Muscle of back (tissue), 13 donors: ENCODE measurements at places on chromosomes 11 and 22.

GRCh38 chr11:81197396-81197795 is 1536.3 kb downstream of the FAM181B start:
- DNase-seq: no peak

DNA sequence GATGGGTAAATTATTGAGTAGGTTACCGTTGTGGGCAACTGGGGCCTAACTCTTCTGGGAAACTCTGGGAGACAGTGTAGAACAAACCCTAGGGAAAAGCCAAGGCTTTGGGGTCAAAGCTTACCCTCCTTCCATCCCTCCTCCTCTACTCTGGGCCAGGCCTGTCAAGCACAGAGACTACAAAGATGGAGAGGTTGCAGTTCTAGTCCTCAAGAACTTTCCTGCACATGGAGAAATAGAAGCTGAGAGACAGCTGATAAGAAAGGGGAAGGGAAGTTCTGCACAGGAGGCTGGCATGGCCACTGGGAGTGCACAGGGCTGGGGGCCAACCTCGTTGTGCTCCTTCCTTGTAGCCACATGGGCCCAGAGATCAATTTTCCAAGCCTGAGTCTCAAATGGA is 67.2 kb upstream of the ALX4 start:
- no peak for DNase-seq

GRCh38 chr11:130220311-130221035 is 60.9 kb downstream of the ST14 start:
- DNase-seq: no peak

- no peak for DNase-seq
These were observed 1.1 kb upstream of the RAC2 start for GRCh38 chr22:37244922-37245722.

DNA sequence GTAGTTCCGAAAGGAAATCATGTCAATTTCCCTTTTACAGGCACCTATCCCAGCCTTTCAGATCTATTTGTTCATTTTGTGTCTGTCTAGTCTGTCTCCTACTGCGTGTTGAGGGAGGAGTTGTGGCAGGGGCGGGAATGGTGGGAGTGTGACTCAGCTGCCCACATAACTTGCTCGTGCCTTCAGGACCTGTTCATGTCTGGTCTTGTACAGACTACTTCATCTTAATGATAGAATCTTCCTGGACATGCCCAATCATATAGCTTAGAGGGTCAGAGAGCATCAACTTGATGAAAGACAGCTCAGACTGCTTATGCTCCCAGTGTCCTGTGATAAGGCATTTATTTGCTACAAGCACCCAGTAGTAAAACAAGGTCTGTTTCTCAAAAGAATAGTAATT is 61.0 kb upstream of the BIRC3 start:
- no peak for DNase-seq

DNA sequence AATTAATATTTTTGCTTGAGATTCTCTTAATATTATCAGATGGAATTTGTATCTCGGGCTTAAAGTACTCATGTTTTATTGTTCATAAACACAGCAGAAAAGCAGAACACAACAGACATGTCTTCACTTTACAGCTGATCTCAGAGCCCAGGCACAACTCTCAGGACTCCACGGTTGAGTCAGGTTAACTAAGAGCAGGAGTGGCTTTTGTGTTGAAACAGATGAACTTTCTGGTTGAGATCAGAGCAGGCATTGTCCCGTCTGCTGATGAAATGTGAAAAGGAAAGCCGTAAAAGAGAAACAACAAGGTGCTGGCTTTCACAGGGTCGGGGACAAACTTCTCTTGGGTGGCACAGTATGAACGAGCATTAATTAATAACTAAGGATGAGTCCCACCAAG is 49.0 kb downstream of the JHY start:
- DNase-seq: no peak

- no peak for DNase-seq
These were observed 1.6 kb upstream of the BRSK2 start for GRCh38 chr11:1387961-1388762.

DNA sequence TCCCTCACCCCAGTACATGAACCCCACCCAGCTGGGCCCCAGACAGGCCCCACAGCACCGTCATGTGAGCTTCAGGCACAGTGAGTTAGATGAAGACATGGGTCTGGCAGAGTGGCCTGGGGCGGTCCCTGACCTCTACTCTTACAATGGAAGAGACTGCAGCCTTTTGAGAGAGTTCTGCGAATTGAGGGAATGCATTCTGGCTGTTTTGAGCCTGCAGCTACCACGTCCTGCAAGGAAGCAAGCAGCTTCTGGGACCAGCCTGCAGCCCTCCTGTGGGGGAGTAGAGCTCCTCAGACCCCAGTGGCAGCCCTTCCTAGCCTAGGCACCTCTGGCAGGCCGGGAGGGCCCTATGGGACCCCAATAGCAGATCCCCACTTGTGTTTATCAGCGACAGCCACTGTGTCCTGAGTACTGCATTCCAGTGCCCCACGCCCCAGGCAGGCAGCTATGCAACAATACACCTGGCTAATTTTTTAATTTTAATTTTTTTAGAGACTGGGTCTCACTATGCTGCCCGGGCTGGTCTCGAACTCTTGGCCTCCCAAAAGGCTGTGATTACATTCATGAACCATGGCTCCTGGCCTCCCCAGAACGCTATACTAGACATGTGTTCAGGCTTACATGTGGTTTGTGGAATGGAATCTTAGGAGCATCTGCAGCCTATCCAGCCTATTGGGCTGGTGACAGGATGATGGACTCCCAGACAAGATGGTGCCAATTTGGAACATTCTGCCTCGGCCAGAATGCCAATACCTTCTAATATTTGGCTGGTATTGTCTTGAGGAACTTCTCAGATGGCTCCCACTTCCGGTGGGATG is 717 bp upstream of the SLC7A4 start:
- no peak for DNase-seq

DNA sequence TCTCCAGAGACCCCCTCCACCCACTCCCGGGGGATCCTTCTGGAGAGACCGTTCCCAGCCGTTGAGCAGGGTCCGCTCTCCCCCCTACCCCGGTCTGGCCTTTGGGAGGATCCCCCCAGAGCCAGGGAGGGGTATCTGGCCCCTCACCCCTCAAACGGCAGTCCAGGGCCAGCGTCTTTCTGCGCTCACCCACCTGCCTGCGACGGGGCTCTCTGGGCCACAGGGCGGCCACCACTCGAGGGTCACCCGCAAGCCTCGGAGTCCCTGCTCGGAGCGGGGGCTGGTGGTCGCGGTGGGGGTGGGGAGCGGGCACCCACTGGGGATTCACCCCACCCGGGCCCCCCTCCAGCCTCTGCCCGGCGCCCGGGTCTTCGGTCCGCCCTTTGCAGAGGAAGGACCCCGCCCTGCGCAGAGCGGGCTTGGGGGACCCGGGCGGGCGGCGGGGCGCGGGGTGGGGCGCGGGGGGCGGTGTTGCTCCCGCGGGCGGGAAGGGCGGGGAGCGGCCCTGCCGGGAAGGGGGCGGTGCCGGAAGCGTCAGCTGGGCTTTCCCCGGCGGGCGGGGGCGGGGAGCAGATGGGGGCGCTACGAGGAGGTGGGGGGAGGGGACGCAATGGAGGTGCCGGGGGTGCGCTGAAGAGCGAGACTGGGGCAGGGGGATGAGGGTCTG is 16.6 kb downstream of the CRELD2 start:
- DNase-seq: no peak

DNA sequence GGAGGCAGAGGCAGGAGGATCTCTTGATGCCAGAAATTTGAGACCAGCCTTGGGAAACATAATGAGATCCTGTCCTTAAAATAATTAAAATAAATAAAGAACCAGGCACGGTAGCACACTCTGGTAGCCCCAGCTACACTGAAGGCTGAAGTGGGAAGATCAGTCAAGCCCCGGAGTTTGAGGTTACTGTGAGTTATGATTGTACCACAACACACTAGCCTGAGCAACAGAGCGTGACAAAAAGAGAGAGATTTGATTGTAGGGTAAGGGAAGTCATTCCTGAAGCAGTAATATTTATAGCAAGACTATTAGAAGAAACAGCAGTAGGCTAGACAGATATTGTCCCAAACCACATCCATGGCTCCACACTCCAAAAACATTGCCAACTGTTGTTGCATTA is 1408.4 kb upstream of the TENM4 start:
- DNase-seq: no peak

- no peak for DNase-seq
These were observed 39.0 kb upstream of the KIRREL3 start for GRCh38 chr11:127039591-127039990.

DNA sequence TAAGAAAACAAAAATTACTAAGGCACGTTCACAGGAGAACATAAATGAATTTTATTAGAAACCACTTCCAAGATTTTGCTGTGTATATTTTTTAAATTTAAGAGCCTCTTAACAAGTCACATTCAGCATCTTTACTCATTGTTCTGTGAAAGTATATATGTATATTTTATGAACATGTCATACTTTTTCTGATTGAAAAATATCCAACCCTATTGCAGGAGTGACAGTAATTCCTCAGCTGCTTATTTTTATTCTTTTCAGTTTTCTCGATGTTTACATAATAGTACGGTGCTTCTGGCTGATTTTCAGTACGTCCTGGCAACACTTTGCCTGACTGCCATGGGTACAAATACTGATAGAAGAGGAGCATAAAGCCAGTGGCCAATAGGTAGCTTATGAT is 41.8 kb downstream of the XKR3 start:
- DNase-seq: no peak

- DNase-seq: no peak
These were observed 55.8 kb upstream of the SLC25A1 start for GRCh38 chr22:19234126-19234896.

DNA sequence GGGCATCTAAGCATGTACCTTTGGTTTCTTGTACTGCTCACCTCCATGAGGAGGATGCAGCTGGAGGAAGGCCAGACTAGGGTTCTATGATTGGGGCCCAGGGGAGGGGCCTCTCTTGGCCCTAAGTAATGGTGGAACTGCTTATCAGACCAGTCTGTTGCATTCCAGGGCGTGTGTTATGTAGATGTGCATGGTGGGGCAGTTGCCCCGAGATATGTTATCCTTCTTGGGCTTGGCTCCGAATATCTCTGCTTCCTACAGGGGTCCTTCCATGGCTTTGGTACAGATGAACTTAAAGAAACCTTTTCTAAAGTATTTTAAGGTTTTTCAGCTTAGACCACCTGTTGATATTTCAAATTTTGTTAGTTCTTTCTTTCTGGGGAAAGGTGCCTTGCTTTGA is 126.0 kb downstream of the SWAP70 start:
- no peak for DNase-seq

DNA sequence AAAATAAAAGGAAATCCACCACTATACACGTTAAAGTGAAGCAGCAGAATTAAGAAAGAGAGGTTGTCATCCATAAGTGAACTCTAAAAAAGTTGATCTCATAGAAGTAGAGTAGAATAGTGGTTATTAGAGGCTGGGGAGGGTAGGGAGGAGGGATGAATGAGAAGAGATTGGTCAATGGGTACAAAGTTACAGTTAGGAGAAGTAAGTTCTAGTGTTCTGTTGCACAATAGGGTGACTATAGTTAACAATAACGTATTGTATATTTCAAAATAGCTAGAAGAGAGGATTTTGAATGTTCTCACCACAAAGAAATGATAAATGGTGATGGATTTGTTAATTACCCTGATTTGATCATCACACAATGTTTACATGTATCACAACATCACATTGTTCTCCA is 72.0 kb downstream of the CD82 start:
- DNase-seq: no peak

DNA sequence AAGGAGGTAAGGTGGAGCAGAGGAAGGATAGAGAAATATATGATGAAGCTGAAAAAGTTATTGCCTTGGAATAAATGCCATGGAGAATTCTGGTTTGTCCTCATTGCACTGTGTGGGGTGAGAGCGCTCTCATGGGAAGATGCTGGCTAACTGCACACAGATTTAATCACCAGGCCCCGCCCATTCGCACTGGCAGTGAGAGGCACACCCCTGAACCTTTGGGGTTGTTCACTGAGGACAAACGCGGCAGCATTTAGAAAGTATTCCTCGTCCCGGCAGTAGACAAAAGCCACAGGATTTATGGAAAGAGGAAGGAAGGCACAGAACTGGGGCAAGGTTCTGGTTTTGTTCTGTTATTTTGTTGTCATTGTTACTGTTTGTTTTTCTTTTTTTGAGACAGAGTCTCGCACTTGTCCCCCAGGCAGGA is 70.2 kb downstream of the MED15 start:
- no peak for DNase-seq

DNA sequence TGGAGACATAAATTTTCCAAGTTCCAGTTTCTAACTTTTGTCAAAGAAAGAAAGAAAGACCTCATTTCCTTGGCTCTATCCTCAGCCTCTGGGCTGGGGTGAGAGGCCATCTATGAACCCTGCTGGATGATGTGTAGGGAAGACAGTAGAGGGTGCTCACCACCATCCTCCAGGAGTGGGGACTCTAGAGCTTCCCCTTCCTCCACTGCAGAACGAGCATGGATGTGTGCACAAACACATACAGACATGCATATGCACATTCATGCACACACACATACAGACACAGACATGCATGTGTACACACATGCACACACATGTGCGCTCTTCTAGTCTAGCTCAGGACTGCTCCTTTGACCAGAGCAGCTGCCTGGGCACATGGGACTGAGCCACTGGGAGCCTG is 565.8 kb downstream of the BUD13 start:
- DNase-seq: no peak

GRCh38 chr11:19713196-19714021 is 772 bp downstream of the NAV2 start:
- no peak for DNase-seq
